ENCODE measurements at places on chromosomes 5 and 9.

GRCh38 chr9:72911816-72912215 is 41.0 kb downstream of the ALDH1A1 start:
- DNase-seq: no peak

- DNase-seq: no peak
Observed at GRCh38 chr9:129071526-129072126, 9.3 kb upstream of the DOLPP1 start.

DNA sequence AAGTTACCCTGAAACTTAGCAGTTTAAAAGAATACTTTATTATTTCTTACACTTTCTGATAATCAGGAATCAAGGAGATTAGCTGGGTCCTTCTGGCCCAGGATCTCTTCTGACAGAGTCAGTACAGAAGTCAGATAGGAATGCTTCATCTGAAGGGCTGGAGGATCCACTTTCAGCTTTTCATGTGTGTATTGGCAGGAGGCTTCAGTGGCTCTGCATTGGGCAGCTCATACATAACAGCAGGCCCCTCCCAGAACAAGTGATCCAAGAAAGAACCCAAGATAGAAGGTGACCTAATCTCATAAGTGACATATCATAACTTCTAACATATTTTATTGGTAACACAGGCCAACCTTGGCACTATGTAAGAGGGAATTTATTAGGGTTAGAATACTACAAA is 258.4 kb downstream of the HCN1 start:
- no peak for DNase-seq

GRCh38 chr9:96031916-96032534 is 156.5 kb downstream of the ERCC6L2 start:
- no peak for DNase-seq

DNA sequence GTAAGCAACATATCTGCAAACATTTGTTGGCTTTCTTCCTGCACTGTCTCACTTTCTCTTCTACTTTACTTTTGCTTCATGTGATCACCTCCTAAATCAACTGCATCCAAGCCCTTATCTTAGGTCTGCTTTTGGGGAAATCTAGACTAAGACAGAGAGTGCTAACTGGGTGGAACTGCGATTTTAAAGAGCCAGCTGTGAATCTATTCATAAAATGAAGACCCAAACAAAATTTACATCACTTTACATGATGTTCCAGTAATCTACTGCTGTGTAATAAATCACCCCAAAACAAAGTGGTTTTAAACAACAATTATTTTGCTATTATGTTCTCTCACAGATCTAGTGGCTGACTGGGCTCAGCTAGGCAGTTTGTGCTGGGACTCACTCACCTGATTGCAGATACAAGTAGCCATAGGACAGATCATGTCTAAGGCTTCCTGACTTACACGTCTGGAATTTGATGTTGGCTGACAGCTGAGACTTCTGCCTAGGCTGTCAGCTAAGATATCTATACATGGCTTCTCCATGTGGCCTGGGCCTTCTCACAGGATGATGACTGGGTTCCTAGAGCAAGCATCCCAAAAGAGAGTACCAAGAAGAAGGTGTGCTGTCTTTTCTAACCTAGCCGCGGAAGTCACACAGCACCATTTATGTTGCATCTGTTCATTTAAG is 145.1 kb upstream of the TBCA start:
- no peak for DNase-seq

DNA sequence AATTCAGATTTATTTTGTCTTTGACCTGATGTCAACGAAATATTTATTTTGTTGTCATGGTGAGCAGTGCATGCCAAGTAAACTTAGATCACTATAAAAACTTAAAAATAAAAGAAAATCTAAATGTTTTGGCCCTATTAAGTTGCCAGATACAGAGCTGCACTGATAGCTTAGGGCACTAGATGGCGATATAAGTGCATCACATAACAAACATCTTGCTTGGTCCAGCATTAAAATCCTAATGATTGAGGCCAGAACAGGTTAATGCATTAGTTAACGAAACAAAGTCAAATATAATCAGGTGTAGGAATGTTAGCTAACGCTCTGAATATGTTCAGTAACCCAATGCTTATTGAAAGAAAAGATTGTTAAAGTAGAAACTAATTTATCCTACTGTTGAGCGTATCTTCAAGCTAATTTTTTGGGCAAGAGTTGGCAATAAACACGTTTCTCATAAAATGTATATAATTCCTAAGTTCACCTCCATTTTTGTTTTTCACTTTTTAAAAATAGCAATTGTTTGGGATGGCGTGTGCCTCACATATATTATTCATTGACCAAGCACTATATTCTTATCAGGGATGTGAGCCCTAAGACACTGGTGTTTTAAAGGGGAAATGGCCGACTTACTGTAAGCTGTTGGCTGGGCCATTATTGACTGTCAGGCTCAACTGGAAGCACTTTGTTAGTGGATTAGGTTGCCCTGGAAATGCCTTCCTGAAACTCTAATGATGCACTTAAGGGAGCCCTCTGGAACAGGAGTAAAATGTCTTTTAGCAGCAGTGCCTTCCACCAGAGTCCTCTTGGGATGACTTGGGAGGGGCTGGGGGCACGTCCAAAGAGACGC is 33.3 kb downstream of the KCTD16 start:
- no peak for DNase-seq

GRCh38 chr9:27770541-27770940 is 197.3 kb upstream of the C9orf72 start:
- no peak for DNase-seq

DNA sequence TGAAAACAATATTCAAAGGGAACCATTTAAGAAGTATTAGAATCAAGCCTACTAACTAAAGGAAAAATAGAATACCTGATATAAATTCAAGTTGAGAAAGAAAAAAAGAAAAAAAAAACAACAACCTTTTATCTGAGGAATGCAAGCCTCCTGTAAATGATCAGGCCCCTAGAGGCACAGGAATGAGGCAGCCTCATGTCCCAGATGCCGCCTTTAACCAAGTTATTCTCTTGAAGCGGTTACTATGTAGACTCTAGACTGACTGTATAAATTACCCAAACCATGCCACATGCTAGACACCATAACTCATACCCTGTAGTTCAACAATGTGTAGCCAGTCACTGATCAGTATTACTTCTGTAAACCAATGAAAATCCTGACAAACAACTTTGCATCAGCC is 929.6 kb downstream of the TAF11L14 start:
- no peak for DNase-seq

GRCh38 chr5:8399471-8399870 is 530.5 kb downstream of the MTRR start:
- no peak for DNase-seq

DNA sequence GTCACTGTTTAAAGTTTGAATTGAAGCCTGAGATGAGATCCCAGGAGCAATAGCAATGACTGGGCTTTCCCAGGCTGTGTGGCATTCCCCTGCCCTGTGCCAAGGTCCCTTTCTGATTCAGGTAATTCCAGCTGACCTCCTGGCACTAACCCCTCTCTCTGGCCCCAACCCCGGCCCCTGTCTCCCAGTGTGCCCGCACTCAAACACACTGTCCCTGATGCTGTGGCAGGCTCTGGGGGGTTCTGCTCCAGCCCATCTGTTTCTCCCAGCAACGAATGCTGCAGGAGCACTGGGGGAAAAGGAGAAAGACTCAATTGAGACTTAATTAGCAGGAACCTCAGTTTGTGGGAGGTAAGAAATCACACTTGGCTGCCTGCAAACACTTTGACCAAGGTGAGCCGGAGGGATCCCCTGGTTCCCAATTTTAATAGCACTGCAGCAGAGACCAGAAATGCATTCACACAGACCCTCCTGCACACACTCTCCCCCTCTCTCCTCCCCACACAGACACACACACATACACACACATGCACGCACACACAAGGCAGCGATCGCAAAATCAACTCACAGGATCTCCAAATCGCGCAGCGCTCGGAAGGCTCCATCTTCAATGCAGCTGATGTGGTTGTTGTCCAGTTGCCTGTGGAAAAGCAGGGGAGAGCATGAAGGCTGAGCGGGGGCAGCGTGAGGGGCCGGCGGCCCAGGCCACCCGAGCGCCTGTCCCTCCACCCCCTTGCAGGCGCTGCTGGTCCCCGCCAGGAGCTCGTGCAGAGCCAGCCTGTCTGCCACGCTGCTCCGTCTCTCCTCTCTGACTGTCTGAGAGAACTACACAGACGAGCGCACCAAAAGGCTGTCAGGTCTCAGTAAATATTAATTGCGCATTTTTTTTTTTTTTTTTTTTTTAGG is 265.1 kb upstream of the PANK3 start:
- no peak for DNase-seq

- no peak for DNase-seq
Observed at GRCh38 chr9:133649194-133649593, 13.0 kb downstream of the DBH start.

DNA sequence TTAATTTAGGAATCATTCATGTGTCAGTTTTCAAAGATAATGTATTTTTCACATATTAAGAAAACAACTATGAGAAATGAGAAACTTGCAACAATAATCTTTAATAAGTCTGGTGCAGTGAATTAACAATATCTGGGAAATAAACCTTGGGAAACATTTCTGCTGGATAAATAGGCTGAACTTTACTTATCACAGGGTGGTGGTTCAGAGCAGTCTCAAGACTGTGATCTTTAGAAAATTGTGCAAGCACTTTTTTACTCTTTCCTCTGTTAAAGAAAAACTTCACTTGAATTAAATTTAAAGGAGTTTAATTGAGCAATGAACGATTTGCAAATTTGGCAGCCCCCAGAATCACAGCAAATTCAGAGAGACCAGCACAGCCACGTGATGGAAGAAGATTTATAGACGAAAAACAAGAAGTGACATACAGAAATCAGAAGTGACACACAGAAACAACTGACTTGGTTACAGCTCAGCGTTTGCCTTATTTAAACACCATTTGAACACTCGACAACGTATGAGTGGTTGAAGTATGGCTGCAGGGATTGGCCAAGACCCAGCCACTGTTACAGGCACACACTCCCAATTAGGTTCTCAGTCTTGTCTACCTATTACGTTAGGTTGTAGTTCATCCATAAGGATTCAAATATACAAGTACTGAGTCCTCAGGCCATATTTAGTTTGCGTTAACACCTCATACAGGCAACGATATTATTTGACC is 631.9 kb downstream of the SLCO4C1 start:
- DNase-seq: no peak

- no peak for DNase-seq
Observed at GRCh38 chr9:132168347-132168746, 6.5 kb downstream of the NTNG2 start.

- DNase-seq: no peak
Observed at GRCh38 chr9:94995048-94995693, 268.7 kb downstream of the AOPEP start.

- no peak for DNase-seq
Observed at GRCh38 chr9:33244137-33244784, 4.3 kb downstream of the SPINK4 start.

GRCh38 chr5:74579215-74579614 is 61.3 kb downstream of the ENC1 start:
- peak; percentile 12 for DNase-seq

GRCh38 chr9:131334629-131335367 is 45.3 kb downstream of the PLPP7 start:
- DNase-seq: no peak

DNA sequence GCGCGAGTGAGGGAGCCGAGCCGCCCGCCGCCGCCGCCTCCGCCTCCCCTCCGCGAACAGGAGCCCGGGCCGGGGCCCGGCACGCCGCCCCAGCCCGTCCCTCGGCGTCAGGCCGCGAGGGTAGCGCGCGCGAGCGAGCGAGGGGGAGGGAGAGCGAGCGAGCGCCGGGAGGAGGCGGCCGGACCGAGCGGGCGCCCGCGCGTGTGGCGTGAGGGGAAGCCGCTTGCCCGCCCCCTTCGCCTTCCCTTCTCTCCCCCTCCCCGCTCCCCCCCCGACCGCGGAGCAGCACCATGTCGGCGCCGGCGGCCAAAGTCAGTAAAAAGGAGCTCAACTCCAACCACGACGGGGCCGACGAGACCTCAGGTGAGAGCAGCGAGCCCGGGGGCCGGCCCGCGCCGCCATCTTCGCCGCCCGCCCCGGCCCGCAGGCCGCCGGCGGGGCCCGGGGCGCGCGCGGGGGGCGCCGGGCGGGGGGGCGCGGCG is 312 bp downstream of the SET start:
- DNase-seq: peak; percentile 66

- DNase-seq: no peak
Observed at GRCh38 chr9:22863106-22863505, 416.5 kb downstream of the DMRTA1 start.

DNA sequence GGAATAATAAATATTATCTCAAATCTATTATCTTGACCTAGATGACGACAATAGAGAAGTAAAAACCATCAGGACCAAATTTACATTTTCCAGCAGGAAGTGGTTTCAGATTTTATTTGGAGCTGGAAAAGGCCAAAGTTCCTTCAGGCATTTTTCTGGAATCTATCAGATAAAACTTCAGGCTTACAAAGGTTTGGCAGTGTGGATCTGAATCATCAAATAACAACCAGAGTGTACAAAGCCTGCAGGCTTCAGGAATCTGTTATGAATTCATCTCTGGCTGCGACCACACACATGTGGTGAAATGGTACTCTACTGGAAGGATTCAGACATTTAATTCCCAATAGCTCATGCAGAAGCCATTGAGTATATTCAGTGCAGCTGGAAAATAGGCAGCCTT is 726.4 kb upstream of the GRAMD2B start:
- DNase-seq: no peak

DNA sequence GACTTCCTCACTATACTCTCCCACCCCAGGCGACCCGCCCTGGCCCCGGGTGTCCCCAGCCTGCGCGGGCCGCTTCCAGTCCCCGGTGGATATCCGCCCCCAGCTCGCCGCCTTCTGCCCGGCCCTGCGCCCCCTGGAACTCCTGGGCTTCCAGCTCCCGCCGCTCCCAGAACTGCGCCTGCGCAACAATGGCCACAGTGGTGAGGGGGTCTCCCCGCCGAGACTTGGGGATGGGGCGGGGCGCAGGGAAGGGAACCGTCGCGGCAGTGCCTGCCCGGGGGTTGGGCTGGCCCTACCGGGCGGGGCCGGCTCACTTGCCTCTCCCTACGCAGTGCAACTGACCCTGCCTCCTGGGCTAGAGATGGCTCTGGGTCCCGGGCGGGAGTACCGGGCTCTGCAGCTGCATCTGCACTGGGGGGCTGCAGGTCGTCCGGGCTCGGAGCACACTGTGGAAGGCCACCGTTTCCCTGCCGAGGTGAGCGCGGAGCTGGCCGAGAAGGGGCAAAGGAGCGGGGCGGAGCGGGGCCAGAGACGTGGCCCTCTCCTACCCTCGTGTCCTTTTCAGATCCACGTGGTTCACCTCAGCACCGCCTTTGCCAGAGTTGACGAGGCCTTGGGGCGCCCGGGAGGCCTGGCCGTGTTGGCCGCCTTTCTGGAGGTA is 2.1 kb downstream of the CA9 start:
- no peak for DNase-seq
